ENCODE measurements at places on chromosomes 13 and 19.

DNA sequence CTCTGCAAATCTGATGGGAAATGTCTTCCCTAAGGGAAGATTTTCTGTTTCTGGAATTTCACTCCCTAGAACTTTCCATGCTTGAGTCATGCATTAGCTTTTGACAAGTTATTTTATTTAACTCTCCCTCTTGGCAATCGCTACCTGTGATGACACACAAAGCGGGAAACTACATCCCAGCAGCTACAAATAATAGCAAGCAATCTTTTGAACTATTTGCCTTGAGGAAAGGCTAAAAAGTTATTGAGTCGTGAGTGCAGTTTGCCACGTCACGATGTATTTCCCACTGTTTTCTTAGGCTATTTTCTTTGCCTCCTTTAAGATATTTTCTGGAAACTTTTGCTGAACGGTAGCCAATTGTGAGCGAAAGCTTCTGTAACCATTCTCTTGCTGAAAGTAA, 353.3 kb upstream of the HTR2A start:
- ATAC-seq = no peak

DNA sequence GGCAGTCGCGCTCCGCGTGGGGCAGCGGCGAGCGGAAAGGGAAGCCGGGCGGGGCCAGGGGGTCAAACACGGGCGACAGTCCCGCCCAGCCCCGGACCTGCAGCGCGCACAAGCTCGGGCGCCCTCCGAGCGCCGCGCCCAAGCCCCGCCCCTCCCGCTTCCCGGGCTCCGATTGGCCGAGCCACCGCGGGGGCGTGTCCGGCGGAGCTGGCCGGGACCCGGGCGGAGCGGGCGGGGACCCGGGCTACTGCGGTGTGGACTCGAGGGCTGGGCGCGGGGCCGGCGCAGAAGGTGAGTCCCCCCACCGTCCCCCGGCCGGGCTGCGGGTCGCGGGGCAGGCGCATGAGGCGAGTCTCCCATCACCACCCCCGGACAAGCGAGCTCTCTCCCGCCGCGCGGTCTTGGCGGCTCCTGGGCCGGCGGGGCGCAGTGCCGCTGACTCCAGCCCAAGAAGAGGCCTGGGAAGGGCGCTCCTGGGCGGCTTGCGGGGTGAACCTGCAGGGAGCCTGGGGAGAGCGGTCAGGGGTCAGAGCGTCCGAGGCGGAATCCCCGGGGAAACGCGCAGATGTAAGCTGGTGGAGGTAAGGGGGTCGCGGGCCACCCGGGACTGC, at the start of gene PLEKHF1:
PLEKHF1 (plus strand) TSS at position 247 of the 611 bp plus-strand sequence. CDS start 8,379 bp downstream, outside the sequence.
- ATAC-seq = peak; percentile 88

- ATAC-seq = no peak
These were observed 10.3 kb downstream of the ZNF787 start for GRCh38 chr19:56110515-56111448.

DNA sequence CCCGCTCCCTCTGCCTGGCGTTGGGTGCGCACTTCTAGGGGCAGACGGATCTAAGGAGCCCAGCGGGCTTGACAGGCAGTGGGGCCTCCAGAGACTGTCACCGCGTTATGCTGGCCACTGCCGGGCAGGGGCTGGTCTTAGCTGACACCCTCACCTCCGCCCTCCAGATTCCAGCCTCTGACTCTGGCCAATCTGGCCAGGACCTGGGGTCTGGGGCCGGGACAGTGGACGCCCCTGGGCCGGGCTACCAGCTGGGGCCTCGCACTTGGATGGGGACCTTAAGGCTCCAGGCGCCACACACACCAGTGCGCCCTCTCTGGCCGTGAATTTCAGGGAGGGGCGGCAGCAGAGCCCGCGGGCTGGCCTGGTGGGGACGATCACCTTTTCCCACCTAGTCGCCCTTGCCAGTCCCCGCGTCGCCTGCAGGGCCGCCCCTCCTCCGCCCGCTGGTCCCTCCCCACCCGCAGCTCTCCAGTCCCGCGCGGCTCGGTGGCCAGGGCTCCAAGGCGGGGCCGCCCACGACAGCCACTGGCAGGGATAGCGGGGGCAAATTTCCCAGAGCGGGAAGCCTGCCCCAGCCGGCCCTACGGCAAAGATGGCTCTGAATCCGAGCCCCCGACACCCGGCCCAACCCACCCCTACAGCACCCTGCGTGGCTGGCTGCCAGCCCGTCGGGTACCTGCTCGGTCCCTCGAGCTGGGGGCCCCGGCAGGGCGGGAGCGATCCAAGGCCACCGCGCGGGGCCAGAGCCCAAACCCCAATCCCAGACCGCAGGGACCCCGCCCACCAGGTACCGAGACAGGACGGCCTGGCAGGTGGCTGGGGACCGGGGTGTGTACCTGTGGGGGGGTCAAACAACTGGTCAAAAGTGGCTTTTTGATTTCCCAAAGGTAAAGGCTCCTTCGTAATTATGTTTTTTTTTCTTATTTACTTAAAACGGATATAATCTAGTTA, 6.1 kb upstream of the ZNF98 start:
- ATAC-seq = no peak

GRCh38 chr19:49421039-49421877, 2.0 kb downstream of the PTH2 start:
- no peak for ATAC-seq

DNA sequence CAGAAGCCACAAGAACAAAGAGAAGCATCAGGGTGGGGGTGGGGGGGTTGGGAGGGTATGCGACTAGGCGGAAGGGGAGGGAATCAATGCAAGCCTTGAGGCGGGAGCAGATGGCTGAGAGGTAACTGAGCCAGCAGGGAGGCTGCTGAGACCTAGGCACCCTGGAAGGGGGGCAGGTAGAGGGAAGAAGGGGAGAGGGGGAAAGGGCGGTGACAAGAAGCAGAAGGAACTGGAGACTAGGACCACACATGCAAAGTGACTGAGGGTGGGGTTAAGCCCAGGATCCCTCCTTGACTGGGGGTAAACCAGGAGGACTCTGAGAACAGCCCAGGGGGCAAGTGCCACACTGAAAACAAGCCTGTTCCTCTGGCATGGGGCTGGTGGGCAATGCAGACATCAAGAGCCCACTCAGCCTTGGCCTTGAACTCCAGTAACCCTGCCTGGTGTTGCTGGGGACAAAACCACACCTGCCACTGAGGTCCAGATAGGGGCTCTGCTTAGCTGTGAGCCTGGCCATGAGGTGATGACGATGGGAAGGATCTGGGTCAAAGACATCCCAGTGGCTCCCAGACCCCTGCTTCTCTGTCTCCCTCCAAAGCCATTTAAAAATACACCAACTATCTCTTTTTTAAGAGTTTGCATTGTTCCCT, 20.3 kb downstream of the OPA3 start:
- ATAC-seq = no peak

GRCh38 chr13:71278512-71278911, 588.5 kb downstream of the DACH1 start:
- ATAC-seq = no peak

DNA sequence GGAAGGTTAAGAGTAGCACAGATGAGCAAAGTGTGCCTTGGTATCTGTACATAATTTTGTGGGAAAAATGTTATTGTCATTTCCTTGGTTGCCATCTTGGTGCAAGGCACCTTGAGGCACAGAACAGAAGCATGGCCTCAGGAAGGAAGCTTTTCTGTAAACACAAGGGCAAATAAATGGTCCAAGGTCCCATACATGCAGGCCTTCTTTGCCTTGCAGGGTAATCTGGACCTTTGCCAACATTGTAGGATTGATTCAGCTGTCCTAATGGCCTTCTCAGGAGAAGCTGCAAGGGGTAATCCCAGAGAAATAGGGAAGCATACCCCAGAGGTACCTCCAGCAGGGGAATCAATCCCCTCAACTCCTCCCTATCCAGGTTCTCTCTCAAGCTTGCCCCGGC, 9.0 kb upstream of the MLLT1 start:
- ATAC-seq = no peak

All from activated CD4-positive, CD25-positive, alpha-beta regulatory T cell treated with anti-CD3 and anti-CD28 coated beads, Interleukin-2, amount 50 U/mL, for 24 hours (primary cell).